Left kidney (tissue), 8 donors: ENCODE measurements at places on chromosomes 6 and 20.

- DNase-seq, result no peak
Observed at GRCh38 chr20:18265441-18265840, 22.9 kb upstream of the ZNF133 start.

- DNase-seq, result no peak
Observed at GRCh38 chr20:53517146-53517545, 76.5 kb downstream of the ZNF217 start.

GRCh38 chr20:31548820-31549512 is 34.7 kb downstream of the HM13 start:
- no peak for DNase-seq

- DNase-seq, result no peak
Observed at GRCh38 chr6:138726066-138726756, 47.4 kb upstream of the CCDC28A start.

- DNase-seq, result no peak
Observed at GRCh38 chr20:5267092-5267491, 49.7 kb downstream of the PROKR2 start.

DNA sequence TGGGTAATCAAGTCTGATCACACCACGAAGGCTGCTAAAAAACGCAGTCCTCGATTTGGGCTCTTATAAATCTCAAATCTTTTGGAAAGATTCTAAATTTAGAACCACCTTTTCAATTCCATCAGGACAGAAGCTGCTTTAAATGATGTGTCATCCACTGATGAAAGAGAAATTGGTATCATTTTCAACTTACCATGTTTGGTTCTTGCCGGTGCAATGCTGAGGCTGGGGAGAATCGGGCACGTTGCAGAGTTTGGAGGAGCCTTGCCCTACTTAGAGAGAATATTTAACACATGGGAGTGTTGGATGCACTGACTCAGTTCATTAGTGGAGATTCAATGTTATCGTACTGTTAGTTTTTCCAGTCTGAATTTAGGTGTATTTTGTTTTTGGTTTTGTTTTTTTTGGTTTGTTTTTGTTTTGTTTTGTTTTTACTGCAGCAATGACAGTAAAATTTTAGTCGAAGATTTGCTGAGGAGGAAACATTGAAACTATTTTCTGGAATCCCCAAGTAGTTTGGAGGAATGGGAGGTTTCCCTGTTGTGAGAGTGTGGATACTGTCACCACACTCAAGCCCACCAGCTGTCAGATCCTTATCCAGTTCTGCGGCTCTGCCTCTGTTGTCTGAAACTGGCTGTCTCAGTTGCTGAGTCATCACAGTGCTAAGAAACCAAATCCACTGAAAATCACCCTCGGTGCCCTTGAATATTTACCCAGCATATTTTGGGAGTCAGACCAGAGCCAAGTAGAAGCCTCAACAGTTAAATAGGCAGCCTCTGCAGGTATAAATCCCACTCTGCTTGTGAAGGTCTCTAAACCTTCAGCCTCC is 497.0 kb downstream of the BTBD3 start:
- peak; percentile 7 for DNase-seq

DNA sequence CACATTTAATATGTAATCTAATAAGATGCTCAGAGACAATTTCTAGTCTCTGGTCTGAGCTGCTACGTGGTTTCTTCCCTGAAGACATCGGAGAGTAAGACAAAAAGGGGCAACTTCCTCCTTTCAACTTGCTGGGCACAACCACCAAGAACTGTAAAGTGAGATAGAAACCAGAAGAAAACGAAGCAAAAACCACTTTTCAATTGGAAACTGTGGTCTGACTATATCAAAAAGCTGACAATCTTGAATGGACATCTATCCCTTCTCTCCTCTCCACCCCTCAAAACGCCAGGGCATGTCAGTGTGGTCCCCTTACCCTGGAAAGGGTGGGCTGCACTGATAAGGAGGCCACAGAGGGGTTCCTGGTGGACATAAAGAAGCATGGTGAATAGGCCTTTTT is 269.1 kb downstream of the CD83 start:
- DNase-seq, result no peak

- DNase-seq, result no peak
Observed at GRCh38 chr20:38430679-38431325, 4.3 kb downstream of the SNHG17 start.

DNA sequence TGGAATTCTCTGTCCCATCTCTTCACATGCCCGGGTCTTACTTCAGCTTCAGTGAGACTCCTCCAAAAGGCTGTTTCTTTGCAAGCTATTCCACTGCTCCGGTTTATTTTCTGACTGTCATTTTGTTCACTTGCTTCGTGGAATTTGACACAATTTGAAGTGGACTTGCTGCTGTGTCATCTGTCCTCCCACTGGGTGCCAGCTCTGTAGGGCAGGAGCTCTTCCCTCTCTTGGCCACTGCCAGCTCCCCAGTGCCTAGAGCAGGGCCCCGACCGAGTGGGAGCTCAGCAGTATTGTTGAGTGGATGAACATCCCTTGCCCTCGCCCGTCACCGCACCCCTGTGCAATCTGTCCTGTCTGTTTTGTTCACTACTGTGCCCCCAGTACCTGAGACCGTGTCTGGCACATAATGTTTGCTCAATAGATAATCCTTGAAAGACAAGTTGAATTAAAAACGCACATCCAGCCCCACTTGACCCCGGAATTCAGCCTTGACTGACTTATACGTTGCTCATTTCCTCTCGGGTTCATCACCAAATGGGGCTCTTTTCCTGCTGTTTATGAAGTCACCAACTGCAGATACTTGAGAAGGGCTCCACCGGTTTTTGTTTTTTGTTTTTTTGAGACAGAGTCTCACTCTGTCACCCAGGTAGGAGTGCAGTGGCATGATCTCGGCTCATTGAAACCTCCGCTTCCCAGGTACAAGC is 170.3 kb upstream of the KCNG1 start:
- DNase-seq, result no peak

DNA sequence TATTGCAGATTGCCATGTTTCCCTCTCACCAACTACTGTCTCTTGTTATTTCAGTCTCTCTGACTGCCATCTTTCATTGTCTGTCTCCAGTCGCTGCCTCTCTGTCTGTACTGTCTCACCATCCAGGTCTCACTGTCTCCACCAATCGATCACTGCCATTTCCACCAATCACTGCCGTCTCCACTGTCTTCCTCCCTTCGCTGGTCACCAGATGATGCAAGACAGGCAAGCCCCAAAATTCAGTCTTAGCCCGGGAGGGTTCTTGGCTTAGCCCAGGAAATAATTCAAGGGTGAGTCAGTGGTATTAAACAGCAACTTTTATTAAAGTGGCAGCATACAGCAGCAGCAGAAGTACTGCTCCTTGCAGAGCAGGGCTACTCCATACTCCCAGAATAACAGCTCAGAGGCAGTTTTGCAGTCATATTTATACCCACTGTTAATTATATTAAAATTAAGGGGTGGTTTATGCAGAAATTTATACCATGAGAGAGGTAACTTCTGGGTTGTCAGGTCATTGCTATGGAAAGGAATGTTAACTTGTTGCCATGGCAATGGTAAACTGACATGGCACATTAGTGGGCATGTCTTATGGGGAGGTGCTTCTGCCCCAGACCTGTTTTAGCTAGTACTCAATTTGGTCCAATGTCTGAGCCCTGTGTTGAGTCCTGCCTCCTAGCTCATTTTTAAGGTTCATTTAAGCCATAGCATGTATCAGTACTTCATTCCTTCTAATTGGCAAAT is 23.0 kb upstream of the ECHDC1 start:
- no peak for DNase-seq

GRCh38 chr6:111724039-111724438 is 118.4 kb upstream of the TRAF3IP2 start:
- no peak for DNase-seq

GRCh38 chr6:98845211-98846020 is 11.0 kb downstream of the POU3F2 start:
- peak; percentile 78 for DNase-seq

DNA sequence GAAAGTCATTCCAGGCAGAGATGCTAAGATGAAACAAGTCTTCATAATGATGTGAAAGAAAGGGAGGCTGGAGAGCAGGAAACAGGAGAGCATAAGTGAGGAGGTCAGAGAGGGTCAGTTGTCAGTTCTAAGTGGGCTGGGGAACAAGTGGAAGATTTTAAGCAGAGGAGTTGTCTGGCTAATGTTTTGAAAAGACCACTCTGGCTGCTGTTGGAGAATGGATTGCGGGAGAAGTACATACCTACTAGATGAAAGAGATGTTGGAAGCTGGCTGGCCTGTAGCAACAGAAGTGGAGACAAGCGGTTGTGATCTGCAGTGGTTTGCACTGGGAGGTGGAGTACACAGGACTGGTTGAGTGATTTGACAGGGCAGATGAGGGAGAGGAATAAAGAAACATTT is 10.1 kb downstream of the SLC35F1 start:
- no peak for DNase-seq

DNA sequence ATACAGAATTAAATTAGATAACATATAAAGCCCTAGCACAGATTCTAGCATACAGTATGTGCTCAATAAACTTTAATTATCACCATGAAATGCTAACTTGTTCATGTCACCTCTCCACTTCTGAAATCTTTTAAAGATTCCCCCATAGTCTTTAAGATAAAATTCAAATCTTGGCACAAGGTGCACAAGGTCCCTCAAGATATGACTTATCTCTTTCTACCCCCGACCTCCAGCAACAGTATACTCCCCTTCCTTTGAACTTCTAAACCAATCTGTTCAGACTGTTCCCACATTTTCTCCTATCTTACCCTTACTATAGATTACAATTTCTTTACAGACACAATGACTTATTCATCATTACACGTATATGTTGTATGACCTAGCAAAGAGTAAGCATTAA is 29.0 kb downstream of the SEC63 start:
- no peak for DNase-seq

GRCh38 chr6:96032661-96033060 is 16.9 kb downstream of the FUT9 start:
- no peak for DNase-seq

GRCh38 chr6:142819603-142820337 is 125.2 kb downstream of the HIVEP2 start:
- DNase-seq, result no peak

DNA sequence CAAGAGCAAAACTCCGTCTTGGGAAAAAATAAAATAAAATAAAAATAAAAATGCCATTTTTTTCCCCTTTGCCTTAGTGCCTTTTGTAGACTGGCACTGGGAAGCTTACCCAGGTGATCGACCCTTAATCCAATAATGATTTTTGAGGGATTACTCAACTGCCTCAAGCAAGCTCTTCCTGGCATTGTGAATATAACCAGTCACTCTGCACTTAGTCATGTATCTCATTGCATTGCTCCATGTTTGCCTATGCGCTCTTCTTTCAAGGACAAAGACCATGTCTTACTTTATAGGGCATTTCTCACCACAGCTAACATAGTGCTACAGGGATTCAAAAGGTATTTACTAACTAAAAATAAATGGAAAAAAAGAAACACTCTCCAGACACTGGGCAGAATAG is 13.0 kb downstream of the GFOD1 start:
- no peak for DNase-seq

DNA sequence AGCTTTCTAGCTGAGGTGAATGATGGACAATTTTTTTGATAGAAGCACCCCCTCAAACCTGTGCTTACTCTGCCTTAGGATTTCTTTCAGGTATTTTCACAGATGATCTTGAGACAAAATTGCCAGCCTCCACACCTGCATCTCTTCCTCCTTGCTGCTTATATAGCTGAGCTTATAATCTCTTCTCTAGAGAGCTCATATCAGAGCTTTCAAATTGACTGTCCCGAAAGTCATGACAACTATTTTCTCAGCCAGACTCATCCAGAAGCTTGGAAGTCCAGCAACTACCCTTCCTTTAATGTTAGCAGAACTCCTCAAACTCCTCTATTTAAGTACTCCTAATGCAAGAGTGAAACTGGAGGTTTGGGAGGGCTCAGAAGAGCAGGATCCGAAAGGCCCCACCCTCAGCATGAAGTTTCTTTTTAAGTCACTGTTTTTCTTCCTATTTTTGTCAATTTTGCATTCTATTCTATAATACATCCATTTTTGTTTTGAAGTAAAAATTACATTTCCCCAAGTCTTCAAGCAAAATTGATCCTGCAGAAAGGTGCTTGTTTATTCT is 12.7 kb downstream of the CGA start:
- DNase-seq, result no peak

DNA sequence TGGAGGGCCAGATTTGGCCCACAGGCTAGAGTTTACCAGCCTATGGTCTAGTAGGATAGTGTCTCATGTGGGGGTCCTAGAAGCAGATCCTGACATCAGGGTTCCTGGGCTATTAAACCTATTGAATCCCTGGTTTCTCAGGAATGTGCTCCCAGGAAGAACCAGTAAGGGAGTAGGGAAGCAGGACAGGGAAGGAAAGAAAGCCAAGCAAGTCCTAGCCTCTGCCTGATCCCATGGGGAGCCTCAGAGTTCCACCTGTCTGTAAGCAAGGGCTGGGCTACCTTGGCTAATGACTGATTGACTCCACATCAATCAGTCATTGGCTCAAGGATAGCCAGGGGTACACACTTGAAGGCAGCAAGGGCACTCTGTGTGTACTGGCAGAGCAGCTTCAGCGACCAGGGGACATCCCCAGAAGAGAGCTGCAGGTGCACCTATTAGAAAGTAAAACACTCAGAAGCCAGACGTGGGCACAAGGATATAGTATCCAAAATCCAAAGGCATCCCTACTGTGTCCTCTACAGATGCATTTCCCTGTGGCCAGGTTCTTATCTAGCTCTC is 309.5 kb downstream of the TSHZ2 start:
- DNase-seq, result no peak

- DNase-seq, result no peak
Observed at GRCh38 chr6:14349507-14349906, 231.9 kb downstream of the CD83 start.

GRCh38 chr6:160775792-160776580 is 73.9 kb downstream of the PLG start:
- no peak for DNase-seq

DNA sequence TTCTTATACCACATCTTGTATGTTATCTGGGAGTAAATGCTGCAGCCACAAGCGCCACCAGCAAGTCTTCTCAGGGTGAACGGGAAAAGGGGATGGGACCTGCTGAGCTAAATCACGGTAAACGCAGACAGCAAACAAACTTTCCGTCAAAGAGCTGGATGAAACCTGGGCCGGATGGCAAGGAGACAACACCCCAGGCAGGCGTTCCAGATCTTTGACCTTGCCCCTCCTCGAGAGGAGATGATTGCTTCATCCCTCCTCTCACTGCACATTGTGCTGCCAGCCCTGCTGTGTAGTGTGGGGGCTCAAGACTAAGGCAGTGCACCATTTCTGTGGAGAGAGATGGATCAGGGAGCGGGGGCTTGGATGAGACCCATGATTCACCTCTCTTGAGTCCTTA is 9.8 kb downstream of the RAET1E start:
- no peak for DNase-seq

GRCh38 chr20:23542801-23543200 is 25.5 kb downstream of the CST9L start:
- DNase-seq, result no peak

- DNase-seq, result no peak
Observed at GRCh38 chr6:44028789-44029310, 98.4 kb downstream of the MRPL14 start.

- DNase-seq, result no peak
Observed at GRCh38 chr6:159427335-159427734, 258.1 kb downstream of the FNDC1 start.
